AG20443 (cell line): ENCODE measurements at places on chromosomes 11 and 22.

GRCh38 chr22:37079668-37080171 lies 28.2 kb downstream of the KCTD17 start:
- no peak for DNase-seq

GRCh38 chr11:110710628-110711381 lies 1.4 kb downstream of the ARHGAP20 start:
- peak; percentile 63 for DNase-seq

GRCh38 chr11:84854498-84854880 lies 772.7 kb downstream of the DLG2 start:
- DNase-seq: no peak

DNA sequence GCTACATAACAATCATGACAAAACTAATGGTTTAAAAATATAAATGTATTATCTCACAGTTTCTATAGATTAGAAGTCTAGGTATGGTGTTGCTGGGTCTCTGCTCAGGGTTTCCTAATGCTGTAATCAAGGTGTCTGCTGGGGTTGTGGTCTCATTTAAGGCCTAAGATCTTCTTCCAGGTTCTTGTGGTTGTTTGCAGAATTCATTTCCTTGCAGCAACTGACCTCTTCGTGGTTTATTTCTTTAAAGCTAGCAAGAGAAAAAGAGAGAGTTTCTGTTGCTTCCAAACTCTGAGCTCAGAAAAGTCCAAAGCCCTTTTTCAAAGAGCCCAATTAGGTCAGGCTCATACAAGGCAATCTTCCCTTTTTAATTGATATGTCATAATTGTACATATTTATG lies 452.7 kb upstream of the CCDC179 start:
- DNase-seq: no peak

GRCh38 chr11:35050541-35050995 lies 88.4 kb upstream of the CD44 start:
- no peak for DNase-seq

- DNase-seq: no peak
Measured at GRCh38 chr11:71489311-71490043, 36.5 kb downstream of the NADSYN1 start.

- peak; percentile 67 for DNase-seq
Measured at GRCh38 chr11:116879800-116880625, 42.6 kb upstream of the APOA1 start.

DNA sequence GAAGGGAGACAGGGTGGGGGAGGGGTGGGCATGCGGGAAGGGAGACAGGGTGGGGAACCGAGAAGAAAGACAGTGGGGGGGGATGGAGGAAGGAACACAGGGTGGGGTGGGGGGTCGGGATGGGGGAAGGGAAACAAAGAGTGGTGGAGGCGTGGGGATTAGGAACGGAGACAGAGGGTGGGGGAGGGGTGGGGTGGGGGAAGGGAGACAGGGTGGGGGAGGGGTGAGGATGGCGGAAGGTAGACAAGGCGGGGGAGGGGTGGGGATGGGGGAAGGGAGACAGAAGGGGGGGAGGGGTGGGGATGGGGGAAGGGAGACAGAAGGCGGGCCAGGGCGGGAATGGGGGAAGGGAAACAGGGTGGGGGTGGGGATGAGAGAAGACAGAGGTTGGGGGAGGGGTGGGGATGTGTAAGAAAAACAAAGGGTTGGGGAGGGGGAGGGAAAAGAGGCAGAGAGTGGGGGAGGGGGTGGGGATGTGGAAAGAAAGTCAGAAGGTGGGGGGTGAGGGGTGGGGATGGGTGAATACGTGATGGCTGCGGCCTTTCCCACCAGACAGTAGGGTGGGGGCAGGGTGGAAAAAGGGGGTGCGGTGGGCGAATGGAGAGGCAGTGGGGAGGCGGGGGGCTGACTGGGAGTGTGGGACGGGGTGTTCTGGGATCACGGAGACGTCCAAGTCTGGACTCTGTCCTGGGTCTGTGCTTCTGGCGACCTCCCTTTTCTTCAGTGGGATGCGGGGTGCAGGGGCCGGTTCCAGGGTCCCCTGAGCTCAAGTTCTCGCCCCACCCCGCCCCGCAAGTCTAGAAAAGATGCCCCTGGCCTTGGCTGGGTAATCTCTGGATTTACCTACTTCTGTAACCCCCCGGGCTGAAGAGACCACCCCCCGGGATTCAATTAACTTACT lies 744 bp downstream of the PRAME start:
- DNase-seq: no peak

GRCh38 chr22:40422558-40423309 lies 52.3 kb downstream of the SGSM3 start:
- no peak for DNase-seq

- DNase-seq: no peak
Measured at GRCh38 chr22:27685515-27685914, 116.0 kb downstream of the MN1 start.

GRCh38 chr11:119375337-119376196 lies 5.9 kb downstream of the USP2 start:
- DNase-seq: peak; percentile 77

DNA sequence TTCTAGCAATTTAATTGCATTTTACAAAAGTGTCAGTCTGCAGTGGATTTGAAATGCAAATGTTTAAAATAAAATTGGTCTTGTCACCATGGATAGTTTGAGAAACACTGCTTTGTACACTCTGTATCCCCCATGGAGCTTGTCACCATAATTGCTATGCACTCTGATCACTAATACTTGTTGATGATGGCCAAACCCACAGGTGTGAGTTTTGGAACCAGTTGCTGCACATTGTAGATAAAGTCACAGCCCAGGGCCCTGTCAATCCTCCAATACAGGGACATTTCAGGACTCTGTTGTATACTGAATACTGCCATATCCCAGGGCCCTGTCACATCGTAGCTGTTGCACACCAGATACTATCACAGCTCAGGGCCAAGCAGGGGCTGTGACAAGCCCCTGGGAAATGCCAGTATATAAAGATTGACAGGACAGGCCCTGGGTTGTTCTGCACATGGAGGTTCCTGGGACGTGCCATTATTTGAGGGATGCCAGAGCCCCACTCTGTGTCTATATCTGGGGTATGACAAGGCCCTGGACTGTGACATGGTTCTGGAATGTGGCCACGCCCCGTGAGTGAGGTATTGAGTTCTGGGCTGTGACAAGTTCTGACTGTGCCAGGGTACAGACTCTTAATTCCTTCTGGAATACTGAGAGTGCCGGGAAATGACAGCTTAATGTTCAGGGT lies 27.9 kb upstream of the SMPD1 start:
- peak; percentile 25 for DNase-seq
